Midbrain (tissue), 1 donor: ENCODE measurements at places on chromosomes 5 and 9.

DNA sequence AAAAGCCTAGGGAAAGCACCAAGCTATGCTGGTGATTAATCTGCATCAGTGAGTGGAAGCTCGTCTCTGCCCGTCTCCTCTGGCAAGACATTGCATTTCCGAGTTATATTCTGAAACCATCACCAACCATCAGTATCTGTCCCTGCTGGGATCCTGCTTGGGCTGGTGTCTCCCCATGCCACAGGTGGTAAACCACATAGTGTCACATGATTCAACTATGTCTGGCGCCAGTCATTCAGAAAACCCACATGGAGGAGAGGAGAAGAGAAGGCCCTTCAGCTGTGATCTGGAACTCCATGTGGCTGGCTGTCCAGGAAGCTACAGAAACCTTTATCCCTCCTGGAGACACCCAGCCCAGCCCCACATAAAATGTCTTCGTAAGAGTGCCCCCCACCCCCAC lies 4.8 kb downstream of the IL9 start:
- no peak for DNase-seq

- DNase-seq: no peak
Observed at GRCh38 chr9:136589766-136590763, 44.2 kb upstream of the NOTCH1 start.

DNA sequence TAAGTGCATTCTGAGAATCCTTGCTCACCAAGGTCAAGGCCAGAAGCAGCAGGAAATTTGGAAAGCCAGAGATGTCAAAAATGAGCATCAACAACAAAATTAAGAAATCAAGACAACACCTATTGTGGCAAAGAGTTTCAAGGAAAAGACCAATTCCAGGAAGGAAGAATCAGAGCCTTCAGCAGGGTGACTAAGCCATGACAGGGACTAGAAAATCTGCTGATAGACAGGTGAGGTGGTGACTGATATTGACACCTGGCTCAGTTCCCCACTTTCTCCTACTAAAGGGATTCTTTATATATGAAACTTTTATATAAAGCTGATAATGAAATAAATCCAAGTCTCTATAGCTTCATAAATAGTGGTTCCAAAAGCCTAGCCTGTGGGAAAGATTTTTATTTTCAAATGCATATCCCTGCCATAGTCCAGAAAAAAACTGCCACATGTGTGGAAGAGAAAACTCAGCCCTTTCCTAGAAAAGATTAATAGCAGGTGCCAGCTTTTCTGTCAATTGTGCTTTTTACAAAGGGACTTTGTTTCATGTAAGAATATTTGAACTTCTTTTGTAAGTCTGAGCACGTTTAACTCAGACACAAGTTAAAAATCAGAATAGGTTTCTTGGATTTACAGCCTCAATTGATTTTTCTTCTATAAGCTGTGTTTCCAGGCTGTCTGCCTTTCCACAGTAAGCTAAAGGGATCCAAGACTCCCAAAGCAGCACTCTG lies 81.1 kb upstream of the GRAMD2B start:
- DNase-seq: no peak

GRCh38 chr9:14258156-14258555 lies 55.8 kb downstream of the NFIB start:
- DNase-seq: no peak

GRCh38 chr9:18261181-18261580 lies 212.8 kb upstream of the ADAMTSL1 start:
- DNase-seq: no peak

- DNase-seq: no peak
Observed at GRCh38 chr5:132096904-132097303, 23.3 kb downstream of the CSF2 start.

DNA sequence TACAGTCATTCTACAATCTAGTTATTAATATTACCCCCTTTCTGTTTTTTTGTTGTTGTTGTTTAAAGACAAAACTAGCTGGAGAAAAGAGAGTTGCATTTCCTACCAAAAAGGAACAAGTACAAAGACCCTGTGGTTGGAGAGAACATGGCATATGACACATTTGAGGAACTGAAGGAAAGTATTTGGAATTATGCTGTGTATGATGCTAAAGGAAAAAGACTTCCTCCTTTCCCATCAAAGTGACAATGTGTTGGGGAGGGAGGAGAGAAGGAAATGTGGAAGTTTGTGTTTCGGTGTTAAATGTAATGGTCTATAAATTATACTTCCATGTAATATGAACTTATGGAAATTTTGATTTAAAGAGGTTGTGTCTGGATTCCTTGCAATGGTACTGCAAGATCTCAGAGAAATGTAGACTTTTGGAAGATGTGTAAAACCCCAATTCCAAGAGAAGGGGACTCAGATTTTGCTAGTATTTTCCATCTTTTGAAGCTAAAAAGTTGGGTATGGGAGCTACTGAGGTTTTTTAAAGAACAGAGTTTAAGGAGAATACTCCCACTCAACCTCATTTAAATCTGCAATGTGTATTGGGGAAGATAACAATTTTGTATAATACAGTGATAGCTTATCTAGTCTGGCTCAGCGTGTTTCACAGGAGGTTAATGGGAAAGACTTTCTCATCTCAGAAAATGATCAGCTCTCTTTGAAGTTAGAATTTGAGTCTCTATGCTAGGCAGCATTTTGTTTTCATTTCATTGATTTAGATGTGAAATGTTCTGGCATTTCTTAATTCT lies 15.4 kb upstream of the TNFSF8 start:
- no peak for DNase-seq

GRCh38 chr5:109692852-109693251 lies 3.1 kb downstream of the MAN2A1 start:
- DNase-seq: no peak

DNA sequence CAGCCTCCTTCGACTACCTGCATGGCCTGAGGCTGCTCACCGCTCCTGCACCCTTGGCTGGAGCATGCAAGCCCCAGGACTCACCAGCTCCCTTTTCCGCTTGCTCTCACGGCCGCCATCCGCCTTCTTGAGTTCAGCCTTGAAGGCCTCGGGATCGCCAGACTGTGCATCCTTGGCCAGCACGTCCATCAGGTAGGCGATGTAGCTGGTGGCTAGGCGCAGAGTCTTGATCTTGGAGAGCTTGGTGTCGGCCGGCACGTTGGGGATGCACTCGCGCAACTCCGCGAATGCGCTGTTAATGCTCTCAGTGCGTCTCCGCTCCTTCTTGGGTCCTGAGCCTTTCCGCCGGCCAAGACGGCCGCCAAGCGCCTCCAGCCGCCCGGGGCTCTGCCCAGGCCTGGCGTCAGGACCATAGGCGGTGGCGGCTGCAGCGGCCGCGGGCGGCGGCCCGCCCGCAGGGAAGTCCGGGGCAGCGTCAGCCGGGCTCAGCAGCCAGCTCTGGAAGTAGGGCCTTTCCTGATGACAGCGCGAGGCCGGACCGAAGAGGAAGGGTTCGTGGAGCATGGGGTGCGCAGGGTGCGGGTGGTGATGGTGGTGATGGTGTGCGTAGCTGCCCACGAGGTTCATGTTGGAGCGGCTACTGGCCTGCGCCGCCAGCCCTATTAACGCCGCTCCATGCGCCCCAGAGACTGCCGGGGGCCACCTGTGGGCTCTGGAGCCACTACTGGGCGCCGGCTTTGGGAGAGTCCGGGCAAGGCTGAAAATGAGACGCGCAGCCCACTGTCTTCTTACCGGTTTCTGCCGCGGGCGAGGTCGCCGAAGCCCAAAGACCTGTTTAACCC lies 424 bp downstream of the HAND1 start:
- no peak for DNase-seq
